NCI-H524 treated with DMSO at 0.1 percent for 48 hours (cell line): ENCODE measurements at places on chromosomes 7 and 10.

- no peak for DNase-seq
Observed at GRCh38 chr10:110170142-110170971, 37.0 kb upstream of the MXI1 start.

- DNase-seq, result no peak
Observed at GRCh38 chr10:73991884-73992245, 6.1 kb upstream of the VCL start.

DNA sequence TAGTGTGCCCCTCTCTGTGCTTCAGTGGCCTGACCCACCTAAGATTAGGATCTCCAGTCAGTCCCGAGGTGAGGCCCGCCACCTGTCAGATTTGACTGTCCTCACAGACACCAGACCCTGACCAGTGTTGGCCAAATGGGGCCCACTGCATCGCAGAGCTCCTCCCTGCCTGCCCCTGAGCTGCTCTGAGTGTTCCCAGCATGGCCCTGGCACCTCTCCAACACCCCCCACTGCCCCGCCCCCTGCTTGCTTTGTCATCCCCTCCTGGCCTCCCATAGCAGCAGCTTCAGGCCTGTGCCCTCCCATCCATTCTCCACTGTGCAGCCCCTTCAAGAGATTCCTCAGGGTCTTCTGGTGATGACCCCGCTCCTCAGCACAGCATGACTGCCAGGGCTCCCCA is 67.6 kb downstream of the C10orf120 start:
- DNase-seq, result no peak

DNA sequence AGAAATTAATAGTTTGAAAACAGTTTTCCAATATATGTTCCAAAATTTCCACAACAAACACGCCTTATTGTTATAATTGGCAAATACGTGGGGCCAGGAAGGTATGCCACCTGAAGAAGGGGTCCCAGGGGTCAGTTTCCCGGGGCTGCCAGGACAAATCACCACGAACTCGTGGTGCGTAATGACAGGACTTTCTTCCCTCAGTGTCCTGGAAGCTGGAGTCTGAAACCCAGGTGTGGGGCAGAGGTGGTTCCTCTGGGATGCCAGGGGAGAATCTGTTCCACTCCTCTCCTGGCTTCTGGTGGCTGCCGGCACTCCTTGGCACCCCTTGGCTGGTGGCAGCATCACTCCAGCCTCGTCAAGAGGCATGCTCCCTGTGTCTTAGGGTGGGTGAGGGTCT is 56.7 kb downstream of the CHST15 start:
- no peak for DNase-seq

DNA sequence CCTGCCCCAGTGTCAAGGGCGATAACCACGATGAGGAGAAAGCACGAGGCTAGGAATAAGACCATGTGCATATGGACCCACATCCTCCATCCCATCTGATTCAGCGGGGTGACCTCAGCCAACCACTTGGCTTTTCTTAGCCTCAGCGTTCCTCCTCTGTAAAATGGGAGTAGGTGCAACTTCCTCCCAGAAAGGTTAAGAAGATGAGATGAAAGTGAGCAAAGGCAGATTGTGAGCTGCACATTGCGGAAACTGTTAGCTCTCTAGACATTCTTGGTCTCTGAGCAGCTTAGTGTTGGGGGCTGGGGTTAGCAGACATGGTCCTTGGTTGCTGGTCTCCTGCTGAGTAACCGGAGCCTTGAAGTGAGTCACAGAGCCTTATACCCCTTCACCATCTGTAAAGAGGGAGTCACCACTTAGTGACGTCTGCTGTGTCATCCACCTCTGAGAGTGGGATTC is 497.3 kb upstream of the GALNT17 start:
- no peak for DNase-seq

GRCh38 chr7:106049139-106049752 is 62.9 kb downstream of the SYPL1 start:
- DNase-seq, result no peak
